ENCODE measurements at places on chromosomes 5 and 9.

DNA sequence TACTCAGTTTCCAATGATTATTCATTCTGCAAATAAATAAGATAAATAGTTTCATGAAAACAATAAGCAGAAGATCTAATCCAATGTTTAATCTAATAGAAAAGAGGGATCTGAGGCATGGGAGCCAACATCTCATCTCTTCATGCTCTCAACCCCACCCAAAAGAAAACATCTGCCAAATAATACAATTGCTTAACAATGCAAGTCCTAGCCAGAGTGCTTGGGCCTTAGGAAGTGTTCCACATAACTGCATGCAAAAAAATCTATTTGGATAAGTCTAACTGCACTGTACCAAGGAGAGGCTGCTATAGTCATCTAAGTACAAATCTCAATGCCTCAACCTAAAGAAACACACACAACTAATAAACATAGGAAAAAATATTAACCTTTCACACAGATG, 606.0 kb downstream of the CDH9 start:
- no peak for DNase-seq

GRCh38 chr5:139878093-139878492, 82.5 kb downstream of the PSD2 start:
- no peak for DNase-seq

DNA sequence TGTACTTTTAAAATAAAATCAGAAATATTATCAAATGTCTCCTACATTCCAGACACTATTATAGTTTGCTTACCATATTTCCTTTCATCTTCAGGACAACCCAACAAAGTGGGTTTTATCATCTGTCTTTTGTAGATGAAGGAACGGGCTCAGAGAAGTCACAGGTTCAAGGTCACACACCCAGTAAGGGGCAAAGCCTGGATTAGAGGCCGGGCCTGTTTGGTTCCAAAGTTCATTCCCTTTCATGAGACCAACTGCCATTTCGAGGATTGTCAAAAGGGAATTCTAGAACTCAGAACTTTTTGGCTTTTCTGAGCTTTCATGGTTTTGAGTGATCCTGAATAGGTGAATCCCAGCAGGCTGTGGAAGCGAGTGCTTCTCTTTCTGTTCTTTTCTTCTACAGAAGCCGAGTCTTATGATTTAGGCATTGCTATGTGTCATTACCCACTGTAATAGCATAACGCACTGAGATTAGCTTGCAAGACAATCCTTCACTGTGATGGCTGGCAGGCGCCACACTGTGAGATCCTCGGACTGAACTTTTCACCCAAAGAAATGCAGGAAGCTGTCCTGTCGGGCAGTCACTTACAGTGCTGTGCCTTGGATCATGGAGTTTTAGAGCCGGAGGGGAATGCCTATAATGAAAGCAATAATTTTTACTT, 43.8 kb upstream of the ANKH start:
- peak; percentile 50 for DNase-seq

- DNase-seq, result no peak
Measured at GRCh38 chr5:137923856-137924255, 34.6 kb downstream of the PKD2L2 start.

DNA sequence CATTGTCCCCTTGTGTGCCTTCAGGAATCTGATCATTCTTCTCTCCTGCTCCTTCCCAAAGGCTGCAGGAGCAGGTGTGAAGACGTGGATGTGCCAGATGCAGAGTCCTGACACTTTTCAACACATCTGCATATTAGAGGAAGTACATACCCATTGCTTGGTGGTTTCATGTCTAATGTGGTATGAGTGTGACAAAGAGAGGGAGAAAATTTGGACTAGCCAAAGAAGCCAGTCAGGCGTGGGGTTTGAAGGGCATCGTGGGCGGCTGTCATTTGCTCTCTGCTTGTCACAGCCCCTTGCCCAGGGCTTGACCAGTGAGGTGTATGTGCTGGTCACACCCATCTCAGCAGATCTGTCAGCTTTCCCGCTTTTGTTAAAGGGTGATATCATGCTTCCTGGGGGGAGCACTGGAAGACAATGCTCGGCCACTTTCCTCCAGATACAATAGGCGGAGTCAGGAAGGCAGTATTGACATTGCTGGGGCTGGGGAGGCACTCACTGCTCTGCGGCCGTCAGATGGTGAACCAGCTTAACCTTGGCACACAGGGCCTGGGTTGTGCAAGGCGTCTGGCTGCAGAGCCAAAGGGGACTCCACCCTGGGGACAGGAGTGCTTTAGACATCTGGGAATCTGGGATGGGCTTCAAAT, 8.6 kb downstream of the TEK start:
- peak; percentile 96 for DNase-seq

DNA sequence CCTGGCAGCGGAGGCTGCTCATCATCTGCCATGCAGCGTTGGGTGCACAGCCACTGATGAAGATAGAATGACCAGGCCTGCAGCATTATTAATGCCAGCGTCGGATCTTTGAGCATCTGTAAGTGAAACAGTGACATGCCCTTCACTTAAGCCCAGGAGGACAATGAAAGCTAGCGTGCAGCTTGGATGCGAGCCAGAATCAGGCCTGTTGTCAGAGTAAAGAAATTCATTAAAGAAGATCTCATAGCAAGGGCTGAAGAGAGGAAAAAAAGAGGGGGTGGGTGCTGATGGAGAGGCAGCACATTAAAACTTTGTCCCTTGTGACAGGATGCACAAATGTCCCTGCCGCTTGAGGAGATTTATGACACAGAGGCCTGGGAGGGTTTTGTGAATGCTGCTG, 186.1 kb upstream of the MAST4 start:
- DNase-seq, result no peak

- DNase-seq, result peak; percentile 58
Measured at GRCh38 chr9:104091708-104092107, 2.4 kb upstream of the SMC2 start.

DNA sequence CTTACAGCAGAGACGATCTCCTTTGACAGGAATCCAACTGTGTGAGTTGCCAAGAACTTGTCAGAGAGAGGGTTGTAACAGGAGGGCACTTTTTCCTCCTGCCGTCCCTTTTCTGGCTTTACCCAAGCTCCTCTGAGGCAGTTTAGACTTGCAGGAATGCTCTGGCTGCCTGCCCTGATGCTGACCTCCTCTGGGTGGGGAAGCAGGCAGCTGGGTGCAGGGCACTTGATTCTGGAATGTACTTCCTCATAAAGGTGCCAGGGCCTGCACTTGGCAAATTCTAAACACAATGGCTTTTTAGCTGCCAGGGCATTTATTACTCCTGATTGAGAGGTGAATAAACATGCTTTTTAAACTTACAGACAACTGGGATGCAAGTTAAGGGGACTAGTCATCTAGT, 190.4 kb downstream of the EPB41L4A start:
- no peak for DNase-seq

DNA sequence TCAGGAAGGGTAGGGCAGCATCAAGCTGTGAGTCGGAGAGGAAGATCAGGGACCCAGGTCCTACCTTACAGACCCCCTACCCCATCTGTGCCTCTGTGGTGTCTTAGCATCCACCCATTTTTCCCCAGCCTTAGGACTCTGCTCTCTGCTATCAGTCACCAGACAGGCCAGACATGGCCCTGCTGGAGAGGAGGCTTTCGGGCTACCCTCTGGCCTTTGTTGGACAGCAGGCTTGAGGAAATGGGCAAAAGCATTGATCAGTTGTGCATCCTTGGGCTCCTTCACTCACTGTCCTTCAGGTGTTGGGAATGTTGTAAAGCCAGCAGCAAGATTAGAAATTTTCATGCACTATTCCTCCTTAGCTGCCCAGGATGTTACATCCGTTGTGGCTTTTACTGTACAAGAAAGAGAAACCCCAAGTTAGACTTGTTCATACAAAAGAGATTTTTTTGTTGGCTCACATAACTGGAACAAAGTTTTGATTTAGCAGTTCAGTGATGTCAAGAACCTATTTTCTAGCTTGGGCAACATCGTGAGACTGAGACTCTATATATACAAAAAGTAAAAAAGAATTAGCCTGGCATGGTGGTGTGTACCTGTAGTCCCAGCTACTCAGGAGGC, 17.4 kb upstream of the TNFAIP8 start:
- no peak for DNase-seq

GRCh38 chr5:16863469-16863946, 72.6 kb downstream of the MYO10 start:
- no peak for DNase-seq

DNA sequence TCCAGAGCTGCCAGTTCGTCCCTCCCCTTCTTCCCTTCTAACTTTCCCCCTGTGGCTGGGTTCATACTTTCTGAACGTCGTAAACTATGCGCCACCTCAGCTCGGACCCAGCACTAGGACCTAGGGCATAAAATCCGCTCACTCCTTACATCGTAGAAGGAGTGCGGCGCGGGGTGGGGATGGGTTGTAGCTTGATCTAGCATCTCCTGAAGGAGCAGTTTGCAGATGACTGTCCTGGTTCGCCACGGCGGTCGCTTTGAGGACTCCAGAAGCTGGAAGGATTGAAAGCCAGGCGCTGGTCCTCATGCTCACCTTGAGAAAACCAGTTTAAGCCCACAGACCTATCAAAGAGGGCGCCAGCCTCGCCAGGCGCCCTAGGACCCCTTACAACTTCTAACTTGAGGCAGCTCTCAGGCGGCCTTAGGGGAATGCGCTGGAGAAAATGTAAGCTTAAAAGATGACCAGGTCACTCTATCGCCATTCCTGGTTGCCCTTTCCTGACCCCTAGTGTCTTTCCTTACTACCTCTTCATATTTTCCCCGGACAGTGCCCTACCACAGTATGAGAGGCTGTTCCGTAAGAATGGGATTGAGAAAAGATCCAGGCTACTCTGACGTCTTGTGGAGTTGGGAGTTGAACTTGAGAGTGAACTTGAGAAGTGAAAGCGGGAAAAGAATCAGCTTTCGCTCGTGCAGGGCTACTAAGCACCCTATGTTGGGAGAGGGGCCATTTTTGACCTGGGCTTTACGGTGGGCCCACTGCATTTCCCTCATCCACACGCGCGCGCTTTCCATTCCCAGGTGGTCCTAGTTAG, 2.8 kb downstream of the RORB start:
- DNase-seq, result no peak

DNA sequence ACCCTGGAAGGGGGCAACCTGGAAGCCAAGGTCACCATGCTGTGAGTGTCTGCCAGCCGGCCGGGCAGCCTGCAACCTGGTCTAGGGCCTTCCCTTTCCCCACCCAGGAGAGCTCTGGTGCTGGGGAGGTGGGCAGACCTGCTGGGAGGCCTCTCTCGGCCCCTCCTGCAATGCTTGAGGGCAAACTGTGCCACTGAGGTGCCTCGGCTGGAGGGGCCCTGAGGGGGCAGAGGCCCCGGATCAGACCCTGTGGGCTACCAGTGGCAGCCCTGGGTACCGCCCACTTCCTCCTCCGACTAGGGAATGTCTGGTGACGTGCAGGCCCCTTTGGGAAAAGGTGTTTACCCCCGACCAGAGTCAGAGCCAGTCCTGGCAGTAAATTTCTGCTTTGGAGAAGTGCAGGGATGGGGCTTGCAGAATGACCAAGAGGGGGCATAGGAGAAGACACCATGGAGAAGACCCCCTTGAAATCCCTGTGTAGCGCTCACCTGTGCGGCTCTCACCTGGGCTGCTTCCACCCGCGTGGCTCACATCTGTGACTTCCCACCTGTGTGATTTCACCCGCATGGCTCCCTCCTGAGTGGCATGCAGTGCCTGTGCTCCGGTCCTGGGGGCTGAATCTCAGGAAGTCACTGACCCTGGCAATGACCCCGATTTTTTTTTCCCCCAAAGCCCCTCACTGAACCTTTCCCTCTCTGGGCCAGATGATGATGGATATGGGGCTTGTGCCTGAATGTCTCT, 1.1 kb downstream of the LCN1 start:
- DNase-seq, result no peak

- DNase-seq, result no peak
Measured at GRCh38 chr9:78712903-78713613, 416.1 kb downstream of the PSAT1 start.

GRCh38 chr5:146357126-146357525, 18.5 kb downstream of the POU4F3 start:
- DNase-seq, result no peak

- DNase-seq, result no peak
Measured at GRCh38 chr5:66697796-66698564, 101.8 kb downstream of the MAST4 start.

- DNase-seq, result no peak
Measured at GRCh38 chr9:135978642-135979546, 17.7 kb upstream of the UBAC1 start.

GRCh38 chr5:33148076-33148513, 292.7 kb upstream of the TARS1 start:
- DNase-seq, result peak; percentile 8
